ENCODE measurements at places on chromosomes 1 and 21.

DNA sequence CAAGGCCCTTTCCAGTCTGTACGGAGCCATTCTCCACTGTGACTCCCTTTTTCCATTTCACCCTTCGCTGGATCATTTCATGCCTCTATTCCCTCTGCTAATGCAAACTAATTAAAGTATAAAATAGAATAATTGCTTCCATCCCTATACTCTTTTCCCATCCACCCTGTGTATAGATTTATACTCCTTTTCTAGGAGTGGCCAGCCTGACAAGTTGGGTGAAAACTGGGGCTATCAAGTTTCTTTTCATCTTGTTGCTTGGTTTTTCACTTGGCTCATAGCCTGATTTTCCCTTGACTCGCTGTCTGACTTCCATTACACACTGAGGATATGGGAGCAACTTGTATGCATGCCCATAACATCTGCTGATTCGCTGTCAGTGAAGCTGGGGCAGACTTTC lies 107.0 kb downstream of the PLXNA2 start:
- H3K27ac ChIP-seq, result no peak overlapping the region
- H3K4me3 ChIP-seq, result no peak overlapping the region
- H3K36me3 ChIP-seq, result no peaks in the 10 kb centered on the region

DNA sequence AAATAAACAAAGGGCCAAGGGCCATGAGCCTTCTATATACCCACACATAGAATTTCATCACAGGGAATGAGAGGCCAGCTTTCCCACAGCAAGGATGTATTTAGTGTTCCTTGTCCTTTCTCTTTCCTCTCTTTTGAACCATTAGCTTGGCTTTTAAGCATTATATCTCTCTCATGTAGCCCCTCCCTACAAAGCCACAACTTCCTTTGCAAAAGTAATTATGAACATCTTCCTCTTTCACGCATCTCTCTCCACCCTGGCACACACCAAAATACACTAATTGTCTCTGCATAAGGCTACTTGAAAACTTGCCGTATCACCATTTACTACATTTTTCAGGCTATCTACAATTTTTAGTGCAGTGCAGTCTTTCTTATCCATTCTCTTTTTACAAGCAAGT lies 1.9 kb upstream of the AK5 start:
- no peak for DNase-seq
- peaks cover 24% of the 10 kb centered on the region for H3K27me3 ChIP-seq
- peaks cover 28% of the 10 kb centered on the region for H3K4me1 ChIP-seq
- no peaks in the 10 kb centered on the region for H3K36me3 ChIP-seq
- H3K4me3 ChIP-seq, result no peak overlapping the region

DNA sequence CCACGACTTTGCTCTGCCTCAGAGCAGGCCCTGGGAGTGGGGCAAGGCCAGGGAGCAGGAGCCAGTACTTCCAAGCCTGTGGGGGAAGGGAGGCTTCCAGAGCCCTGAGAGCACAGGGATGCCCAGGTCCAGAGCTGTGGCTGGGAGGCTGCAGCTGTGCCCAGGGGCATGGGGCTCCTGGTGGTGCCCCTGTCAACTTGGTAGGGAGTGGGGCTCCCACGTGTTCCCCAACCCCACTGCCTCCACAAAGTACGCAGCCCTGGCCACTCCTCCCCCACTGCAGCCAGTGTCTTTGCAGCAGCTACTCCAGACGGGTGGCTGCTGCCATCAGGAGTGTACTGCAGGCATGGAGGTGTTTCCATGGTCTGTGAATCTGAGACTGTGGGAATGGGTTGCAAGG lies 294.1 kb upstream of the SNX7 start:
- no peak overlapping the region for H3K27ac ChIP-seq
- no peak overlapping the region for H3K4me3 ChIP-seq

GRCh38 chr1:212463565-212464285 lies 31.0 kb downstream of the NENF start:
- H3K27ac ChIP-seq, result no peak overlapping the region
- H3K36me3 ChIP-seq, result no peaks in the 10 kb centered on the region
- peaks cover 7% of the 10 kb centered on the region for H3K4me1 ChIP-seq
- no peak overlapping the region for H3K4me3 ChIP-seq

DNA sequence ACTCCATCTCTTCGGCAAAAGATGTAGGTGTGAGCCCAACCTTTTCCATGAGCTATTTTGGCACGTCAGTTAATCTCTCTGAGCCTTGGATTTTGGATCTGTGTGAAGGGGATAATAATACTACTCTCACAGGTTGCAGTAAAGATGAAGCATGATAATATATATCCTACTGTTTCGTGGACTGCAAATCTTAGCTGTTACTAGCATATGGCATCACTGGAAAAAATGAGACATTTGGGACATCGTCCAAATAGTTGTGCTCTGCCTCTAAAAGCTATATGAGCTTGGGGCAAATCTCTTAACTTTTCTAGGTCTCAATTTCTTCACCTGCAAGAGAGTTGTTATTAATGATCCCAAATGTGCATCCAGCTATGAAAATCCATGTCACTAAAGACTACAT lies 147.4 kb upstream of the ZRANB2 start:
- H3K4me3 ChIP-seq, result no peak overlapping the region
- H3K36me3 ChIP-seq, result no peaks in the 10 kb centered on the region
- no peak for DNase-seq
- no peaks in the 10 kb centered on the region for H3K27me3 ChIP-seq
- H3K27ac ChIP-seq, result no peak overlapping the region

GRCh38 chr1:74703386-74704182 lies 29.3 kb downstream of the CRYZ start:
- H3K4me3 ChIP-seq, result no peak overlapping the region
- no peaks in the 10 kb centered on the region for H3K36me3 ChIP-seq
- H3K4me1 ChIP-seq, result no peaks in the 10 kb centered on the region
- no peaks in the 10 kb centered on the region for H3K27me3 ChIP-seq

DNA sequence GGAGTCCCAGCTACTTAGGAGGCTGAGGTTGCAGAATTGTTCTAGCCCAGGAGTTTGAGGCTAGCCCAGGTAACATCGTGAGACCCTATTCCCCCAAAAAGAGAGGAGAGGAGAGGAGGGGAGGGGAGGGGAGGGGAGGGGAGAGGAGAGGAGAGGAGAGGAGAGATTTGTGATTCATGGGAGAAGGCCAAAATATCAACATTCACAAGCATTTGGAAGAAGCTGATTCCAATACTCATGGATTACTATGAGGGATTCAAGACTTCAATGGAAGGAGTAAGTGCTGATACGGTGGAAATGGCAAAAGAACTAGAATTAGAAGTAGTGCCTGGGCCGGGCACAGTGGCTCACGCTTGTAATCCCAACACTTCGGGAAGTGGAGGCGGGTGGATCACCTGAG lies 187.8 kb downstream of the EIF4G3 start:
- peaks cover 14% of the 10 kb centered on the region for H3K4me1 ChIP-seq
- H3K27ac ChIP-seq, result no peak overlapping the region
- H3K27me3 ChIP-seq, result no peaks in the 10 kb centered on the region
- no peak overlapping the region for H3K4me3 ChIP-seq

DNA sequence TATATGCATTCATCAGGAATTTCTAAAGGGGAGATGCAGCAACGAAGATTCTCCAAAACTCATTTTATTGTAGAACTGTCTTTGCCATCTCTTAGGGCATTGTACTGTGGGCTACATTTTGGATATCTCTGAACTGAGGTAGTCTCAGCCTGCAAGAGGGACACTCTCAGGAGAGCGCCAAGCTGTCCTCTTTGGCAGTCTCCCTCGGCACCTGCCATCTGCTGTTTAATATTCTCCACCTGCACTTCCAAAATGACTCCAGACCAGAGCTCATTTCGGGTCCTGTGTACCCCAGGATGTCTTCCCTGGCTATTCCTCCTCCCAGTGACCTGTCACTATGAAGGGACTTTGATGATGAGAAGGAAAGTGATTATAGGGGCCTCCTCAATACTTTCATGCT lies 356.3 kb upstream of the C1orf174 start:
- DNase-seq, result no peak
- no peaks in the 10 kb centered on the region for H3K36me3 ChIP-seq

GRCh38 chr21:33026878-33027400 lies 1.2 kb downstream of the OLIG2 start:
- peaks cover 58% of the 10 kb centered on the region for H3K4me1 ChIP-seq
- H3K4me3 ChIP-seq, result peak overlapping the region; percentile 64
- peaks cover 98% of the 10 kb centered on the region for H3K27me3 ChIP-seq
- no peaks in the 10 kb centered on the region for H3K36me3 ChIP-seq

DNA sequence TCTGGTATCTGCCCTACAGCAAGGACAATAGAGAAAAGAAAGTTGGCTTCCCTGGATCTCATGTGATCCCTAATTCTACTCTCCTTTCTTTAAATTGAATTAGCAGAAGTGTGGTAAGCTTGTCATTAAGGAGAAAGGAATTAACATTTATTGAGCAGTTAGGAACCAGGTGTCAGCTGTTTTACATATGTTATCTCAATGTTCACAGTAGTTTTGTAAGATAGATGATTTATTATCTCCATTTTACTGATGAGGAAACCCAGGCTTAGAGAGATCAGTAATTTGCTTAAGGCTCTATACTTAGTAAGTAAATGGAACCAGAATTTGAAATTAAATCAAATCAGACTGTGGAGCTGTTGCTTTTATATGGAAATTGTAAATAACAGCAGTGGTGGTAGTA lies 8.0 kb downstream of the XPR1 start:
- DNase-seq, result no peak
- H3K27ac ChIP-seq, result no peak overlapping the region
- no peak overlapping the region for H3K4me3 ChIP-seq
- H3K4me1 ChIP-seq, result peaks cover 9% of the 10 kb centered on the region

- DNase-seq, result peak; percentile 98
- peak within 1 kb of the TSS; percentile 97 for H3K27ac ChIP-seq
- H3K4me1 ChIP-seq, result peaks cover 17% of the 10 kb centered on the region
- no peaks in the 10 kb centered on the region for H3K27me3 ChIP-seq
- no peaks in the 10 kb centered on the region for H3K36me3 ChIP-seq
Measured at GRCh38 chr1:48471691-48472576, at the start of gene SPATA6. TSS of gene SPATA6 (minus strand) at chr1:48472204. CDS start at chr1:48472008, 196 bp downstream.

- H3K27ac ChIP-seq, result peak overlapping the region; percentile 81
- DNase-seq, result no peak
- no peaks in the 10 kb centered on the region for H3K36me3 ChIP-seq
- H3K27me3 ChIP-seq, result no peaks in the 10 kb centered on the region
Measured at GRCh38 chr1:51897699-51898031, 19.1 kb upstream of the NRDC start.

DNA sequence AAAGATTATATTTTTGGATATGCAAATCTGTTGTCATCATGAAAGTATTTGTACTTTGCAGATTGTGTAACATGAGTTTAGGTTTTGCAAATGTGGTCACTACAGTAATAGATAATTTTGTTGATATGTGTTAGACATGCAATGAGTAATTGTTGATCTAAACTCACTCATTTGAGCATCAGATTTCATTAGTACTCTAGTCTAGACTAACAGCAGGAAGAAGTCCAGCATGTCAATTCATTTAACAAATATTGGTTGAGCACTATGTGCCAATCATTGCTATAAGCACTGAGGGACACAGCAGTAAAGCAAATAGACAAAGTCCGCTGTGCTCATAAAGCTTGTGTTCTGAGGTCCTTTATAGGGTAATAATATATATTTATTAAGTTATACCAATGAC lies 350.0 kb downstream of the USP25 start:
- H3K4me3 ChIP-seq, result no peak overlapping the region
- no peaks in the 10 kb centered on the region for H3K4me1 ChIP-seq
- H3K36me3 ChIP-seq, result no peaks in the 10 kb centered on the region

- no peak for DNase-seq
- peaks cover 6% of the 10 kb centered on the region for H3K4me1 ChIP-seq
- H3K27me3 ChIP-seq, result no peaks in the 10 kb centered on the region
- no peak overlapping the region for H3K27ac ChIP-seq
- H3K36me3 ChIP-seq, result no peaks in the 10 kb centered on the region
Measured at GRCh38 chr1:246787781-246788513, 63.7 kb downstream of the SCCPDH start.

GRCh38 chr1:161121834-161122233 lies 3.9 kb downstream of the NIT1 start:
- peaks cover 30% of the 10 kb centered on the region for H3K36me3 ChIP-seq
- no peak for DNase-seq
- no peak overlapping the region for H3K4me3 ChIP-seq
- H3K4me1 ChIP-seq, result peaks cover 13% of the 10 kb centered on the region
- no peaks in the 10 kb centered on the region for H3K27me3 ChIP-seq
- H3K27ac ChIP-seq, result no peak overlapping the region

- H3K4me1 ChIP-seq, result peaks cover 9% of the 10 kb centered on the region
- no peak overlapping the region for H3K27ac ChIP-seq
- no peaks in the 10 kb centered on the region for H3K36me3 ChIP-seq
Measured at GRCh38 chr1:24541711-24542346, 14.1 kb upstream of the NCMAP start.

GRCh38 chr1:211601982-211602670 lies 23.2 kb upstream of the SLC30A1 start:
- no peak overlapping the region for H3K4me3 ChIP-seq
- H3K36me3 ChIP-seq, result no peaks in the 10 kb centered on the region
- no peak overlapping the region for H3K27ac ChIP-seq
- no peaks in the 10 kb centered on the region for H3K4me1 ChIP-seq
- DNase-seq, result no peak

DNA sequence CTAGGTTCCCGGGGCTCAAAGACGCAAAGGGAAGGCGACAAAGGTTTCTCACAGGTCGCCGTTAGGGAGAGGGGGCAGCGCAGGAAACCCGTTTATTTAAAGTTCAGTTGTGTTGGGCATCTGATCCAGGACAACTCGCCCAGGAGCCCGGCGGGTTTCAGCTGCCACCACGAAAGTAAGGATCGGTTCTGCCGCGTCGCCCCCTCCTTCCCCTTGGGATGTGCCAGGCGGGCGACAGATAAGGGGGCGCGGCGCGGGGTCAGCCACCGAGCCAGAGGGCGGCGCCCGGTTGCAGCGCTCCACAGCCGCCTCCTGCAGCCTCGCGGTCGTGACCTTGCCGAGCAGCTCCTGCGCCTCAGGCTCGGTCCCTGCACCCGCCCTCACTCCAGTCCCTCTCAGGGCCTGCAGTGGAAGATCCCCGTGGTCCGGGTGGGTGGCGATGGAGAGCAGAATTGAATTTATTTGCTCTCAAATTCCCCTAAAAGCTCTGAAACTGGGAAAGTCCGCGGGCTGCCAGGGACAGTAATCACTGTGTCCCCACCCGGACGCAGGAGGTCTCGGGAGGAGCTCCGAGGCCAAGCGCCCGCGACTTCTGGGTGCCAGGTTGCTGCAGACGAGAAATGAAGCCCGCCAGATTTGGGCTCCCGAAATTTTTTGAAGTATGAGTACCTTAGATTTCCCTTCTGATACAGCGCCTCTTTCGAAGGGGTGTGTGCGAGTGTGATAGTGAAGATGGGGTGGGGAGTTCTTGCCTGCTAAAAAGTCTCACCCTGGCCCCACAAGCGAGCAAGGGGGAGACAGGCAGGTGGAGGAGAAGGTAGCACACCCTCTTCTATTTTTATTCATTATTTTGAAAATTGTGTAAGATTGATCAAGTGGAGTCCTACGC lies 28.4 kb upstream of the NFIA start:
- H3K36me3 ChIP-seq, result no peaks in the 10 kb centered on the region
- H3K4me3 ChIP-seq, result peak overlapping the region; percentile 83
- peaks cover 74% of the 10 kb centered on the region for H3K27me3 ChIP-seq
- peak; percentile 58 for DNase-seq
- H3K27ac ChIP-seq, result no peak overlapping the region

DNA sequence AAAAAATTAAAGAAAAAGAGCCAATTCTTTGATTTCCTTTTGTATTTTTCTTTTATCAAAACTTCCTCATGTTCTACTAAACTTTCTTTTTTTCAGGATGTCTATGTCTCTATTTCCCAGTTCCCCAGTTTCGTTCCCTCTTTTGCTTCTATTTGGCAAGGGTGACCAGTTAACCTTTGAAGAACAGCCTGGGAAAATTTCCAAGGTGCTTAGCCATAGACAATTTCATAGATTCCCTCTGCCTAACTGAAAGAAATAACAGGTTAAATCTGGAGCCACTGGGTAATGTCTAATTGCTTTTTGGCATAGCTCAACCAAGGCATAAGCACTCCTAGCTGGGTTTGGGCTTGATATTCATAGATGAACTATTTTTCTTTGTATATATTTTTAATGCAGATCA lies 272.3 kb downstream of the ADGRL2 start:
- DNase-seq, result no peak
- H3K27ac ChIP-seq, result no peak overlapping the region
- no peak overlapping the region for H3K4me3 ChIP-seq
- H3K36me3 ChIP-seq, result no peaks in the 10 kb centered on the region
- H3K27me3 ChIP-seq, result no peaks in the 10 kb centered on the region
- H3K4me1 ChIP-seq, result peaks cover 8% of the 10 kb centered on the region

All from GM23338 (cell line).